ENCODE measurements at places on chromosomes 7 and 10.

DNA sequence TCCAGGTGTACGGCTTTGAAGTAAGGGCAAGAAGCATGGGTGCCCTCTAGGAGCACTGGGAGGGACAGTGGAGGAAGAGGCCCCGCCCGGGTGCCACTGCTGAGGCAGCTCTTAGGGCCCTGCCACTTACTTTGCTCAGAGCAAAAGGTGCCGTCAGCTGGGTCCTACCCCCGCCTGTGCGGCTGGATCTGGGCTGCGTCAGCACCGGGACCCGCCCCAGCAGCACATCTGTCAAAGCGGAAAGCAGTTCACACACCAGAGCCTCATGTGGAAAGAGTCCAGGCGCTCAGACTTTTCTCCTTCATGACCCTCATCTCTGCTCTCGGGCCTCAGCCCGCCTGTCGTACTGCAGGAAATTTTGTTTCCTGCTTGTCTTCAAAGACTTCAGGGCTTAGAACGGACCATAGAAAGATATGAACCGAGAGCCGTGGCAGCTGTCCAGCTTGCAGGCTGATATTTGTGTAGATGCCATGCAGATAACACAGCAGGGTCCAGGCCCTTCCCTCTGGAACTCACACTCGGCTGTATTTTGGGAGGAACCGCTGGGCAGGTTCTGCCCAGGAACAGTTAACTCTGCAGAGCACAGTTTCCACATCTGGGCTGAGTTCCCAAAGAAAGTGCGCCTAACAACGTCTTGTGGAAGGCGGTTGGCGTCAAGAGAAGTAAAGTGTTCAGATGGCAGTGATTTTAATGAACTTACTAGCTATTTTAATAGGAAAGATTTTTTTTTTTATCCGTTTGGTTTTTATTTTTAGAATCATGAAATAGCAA is 44.3 kb upstream of the PRKAR1B start:
- DNase-seq: no peak

DNA sequence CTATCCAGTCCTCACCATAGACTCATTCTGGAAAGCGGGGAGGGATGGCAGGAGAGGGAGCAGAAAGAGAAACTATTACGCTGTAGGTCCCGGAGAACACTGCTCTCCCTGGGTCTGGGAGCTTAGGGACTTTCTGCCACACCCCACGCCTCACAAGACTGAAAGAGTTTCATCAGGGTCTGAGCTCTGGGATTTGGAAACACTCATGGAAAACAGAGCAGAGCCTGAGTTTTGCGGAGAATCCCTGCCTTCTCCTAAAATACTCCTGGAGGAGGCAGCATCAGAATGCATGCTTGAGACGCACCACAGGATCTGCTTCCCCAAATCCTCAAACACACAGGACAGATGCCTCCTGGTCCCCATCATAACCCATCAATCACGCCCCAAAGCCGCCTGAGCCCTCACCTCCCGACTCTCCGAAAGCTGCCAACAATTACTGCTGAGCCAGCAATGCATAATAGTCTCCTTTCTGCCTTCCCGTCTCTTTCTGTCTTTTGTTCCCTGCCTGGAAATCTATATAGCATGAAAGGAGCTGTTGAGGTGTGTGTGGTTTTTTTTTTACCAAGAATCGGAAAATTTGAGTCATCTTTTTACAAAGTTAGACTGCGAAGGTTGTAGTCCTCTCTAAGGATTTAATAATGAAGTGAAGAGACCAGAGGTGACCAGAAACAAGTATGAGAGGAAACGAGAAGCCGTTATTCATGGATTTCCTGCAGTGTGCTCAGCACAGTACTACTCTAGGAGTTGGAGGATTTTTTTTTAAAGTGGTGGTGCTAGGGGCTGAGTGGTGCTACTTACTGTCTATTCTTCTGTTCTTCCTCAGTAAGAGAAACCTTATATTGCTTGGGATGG is 37.7 kb downstream of the ASB13 start:
- DNase-seq: no peak

DNA sequence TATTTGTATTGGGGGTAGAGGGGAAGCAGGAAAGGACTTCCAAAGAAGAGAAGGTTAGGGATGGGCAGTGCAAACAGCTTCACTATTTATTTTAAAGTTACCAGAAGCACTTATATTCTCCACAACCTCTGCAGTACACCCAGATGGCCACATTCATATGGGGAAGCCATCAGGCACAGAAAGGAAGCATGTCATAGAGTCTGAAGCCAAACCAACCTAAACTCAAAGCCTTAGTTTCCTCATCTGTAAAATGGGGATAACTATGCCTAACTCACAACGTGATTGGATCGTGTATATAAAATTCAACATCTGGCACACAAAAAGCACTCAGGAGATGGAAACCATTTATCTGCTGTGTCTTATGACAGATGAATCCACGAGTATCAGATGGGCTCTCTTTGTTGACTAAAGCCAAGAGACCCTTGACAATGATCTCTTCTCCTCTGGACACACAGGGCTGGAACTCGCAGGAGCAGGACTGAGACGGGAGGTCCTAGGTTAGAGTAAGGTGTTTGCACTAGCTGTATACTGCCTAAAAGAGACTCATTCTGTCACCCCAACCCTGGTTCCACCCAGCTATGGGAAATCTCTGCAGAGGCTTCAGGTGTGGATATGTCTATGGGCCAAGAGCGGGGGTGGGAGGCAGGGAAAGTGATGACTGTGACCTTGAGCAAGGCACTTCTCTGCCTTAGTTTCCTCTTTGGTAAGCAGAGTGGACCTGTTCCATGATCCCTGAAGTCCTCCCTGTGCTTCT is 1.8 kb downstream of the KIAA1549 start:
- no peak for DNase-seq

DNA sequence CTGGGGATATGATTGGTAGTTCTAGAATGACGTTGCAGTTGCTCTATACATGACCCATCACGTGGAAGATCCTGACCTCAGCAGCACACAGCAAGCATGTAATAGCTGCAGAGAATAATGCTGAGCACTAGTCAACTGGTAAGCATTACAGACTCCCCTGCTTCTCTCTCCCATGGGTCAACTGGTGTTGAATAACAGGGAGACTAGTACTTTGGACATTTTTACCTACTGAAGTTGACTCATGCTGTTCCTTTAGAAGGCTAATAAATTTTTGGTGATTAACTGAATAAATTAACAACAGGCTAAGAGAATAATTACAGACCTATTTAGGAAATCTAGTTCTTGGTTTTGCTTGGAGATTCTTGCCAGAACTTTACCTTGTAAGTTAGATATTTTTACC is 234.1 kb downstream of the AUTS2 start:
- no peak for DNase-seq

DNA sequence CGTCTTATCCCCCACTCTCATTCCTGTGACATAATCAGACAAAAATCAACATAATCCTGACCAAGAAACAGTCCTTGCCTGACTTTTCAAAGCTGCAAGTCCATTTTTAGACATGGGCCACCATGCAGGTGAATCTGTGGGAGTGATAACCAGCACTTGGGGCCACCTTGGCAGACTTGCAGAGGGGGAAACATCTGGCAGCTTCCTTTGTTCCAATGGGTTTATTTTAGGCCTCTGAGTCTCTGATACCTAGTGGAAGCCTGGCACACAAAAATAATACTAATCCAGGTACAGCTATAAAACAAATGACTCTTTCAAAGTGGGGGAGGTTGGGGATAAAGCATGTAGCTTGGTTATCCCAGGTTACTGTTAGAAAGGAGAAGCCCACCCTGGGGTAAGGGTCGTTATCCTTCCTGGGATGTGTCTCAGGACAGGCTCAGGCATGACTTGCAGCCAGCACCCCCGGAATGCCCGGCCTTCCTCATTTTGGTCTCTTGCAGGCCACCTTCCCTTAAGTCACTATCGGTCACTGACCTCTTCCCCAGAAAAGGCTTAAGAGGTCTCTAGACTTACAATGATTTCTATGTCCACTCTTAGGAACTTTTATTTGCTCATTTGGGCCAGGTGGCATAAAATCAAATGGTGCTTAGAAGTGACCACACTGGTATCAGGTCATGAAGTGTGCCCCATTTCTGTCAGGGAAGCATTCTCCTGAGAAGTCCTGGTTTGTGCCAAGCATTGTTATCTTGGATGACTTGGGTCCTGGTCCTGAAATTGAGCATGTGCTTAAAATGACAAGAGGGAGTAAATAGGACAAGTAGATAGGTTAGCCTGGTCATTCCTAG is 37.6 kb downstream of the EEPD1 start:
- no peak for DNase-seq

DNA sequence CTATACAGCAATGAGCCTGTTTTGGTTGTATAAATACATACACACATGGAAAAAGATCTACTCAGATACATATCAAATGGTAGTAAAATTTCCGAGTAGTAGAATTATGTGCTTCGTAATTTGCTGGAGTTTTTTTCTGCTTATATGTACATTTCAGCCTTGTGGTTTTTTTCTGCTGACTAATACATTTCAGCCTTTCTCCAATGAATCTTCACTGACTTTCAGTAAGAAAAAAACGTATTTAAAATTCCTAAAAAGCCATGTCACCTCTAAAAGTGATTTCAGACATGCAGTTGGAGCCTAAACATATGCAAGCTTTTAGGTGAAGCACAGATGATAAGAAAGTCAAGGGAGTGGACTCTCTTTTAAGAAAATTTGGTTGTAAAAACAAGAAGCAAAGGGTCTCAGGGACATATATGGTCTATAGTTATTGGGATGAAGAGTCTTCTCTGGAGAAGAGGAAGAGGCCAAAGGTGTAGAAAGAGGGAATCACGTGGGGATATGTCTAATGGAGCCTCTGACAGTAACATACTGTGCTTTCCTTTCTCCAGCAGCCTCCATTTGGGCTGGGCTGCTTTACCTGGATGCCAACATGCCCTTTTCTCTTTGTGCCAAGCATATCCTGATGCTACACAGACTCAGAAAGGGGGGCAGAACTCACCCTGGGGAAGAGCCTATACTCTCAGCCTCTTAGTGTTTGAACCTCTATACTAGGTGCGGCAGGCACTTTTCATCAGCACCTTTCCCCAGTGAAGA is 2.4 kb downstream of the AMPH start:
- DNase-seq: no peak

DNA sequence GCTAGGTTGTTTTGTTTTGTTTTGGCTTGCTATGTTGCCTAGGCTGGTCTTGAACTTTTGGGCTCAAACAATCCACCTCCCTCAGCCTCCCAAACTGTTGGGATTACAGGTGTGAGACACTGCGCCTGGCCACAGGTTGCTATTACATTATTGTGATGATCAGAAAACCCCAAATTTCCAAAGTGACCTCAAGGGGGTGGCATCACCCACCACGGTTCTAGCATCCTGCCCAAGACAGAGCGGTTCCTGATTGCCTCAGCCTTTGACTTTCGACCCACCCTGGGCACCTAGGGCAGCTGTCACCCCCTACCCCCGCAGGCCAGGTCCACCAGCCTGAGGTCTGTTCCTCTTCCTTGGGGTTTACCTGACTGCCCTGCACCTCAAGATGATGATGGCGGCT is 28.4 kb downstream of the SBDS start:
- DNase-seq: no peak

GRCh38 chr7:265998-266850 is 23.7 kb upstream of the FOXL3 start:
- no peak for DNase-seq

- DNase-seq: no peak
Measured at GRCh38 chr10:91589015-91589657, 43.7 kb downstream of the PPP1R3C start.

DNA sequence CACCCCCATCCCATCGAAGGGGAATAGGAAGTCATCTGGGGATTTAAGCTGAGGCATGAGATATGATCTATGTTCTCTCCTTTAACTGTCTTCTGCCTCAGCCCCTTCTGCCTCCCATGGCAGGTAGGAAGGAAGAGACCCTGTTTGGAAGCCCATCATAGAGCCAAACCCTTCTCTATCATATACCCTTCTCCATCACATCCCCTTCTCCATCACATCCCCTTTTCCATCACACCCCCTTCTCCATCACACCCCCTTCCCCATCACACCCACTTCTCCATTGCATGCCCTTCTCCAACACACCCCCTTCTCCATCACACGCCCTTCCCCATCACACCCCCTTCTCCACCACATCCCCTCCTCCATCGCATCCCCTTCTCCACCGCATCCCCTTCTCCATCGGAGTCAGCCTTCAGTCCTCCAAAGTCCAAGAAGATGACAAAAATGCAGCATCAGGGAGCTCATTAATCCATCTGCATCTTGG is 7.2 kb upstream of the SLIT1 start:
- no peak for DNase-seq

DNA sequence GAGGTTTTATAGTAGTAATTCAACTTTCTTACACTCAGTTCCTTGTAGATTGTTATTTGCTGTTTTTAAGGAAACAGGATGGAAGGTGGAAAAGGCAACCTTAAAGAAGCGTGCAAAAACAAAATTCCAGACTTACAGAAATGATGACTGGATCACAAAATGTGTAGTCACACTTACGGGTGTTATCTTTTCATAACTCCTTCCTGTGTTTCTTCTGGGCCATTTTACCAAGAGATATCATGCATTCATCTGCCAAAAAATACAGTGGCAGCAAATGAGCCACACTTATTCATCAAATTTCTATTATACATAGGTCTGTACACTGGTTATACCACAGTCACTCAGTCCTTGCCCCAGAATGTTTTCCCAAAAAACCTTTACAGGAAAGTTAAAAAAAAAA is 94.3 kb upstream of the IL6 start:
- no peak for DNase-seq

DNA sequence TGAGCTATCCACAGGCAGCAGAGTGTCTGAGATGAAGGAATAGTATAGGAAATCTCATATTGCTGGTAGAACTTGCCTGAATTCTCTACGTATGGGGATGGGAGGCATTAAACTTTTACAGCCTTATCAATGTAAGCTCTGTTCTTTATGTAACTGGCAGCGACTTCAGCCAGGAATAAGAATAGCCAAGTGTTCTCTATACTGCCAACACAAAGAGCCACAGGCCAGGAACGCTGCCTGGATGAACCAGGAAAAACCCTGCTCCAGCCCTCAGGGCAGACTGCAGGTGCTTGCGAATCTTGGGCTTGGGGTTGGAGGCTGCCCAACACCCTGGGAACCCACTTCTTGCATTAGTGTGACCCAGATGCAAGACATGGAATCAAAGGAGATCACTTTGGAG is 6.1 kb upstream of the OLAH start:
- no peak for DNase-seq

- no peak for DNase-seq
Measured at GRCh38 chr7:20741801-20742200, 44.9 kb downstream of the SP8 start.

DNA sequence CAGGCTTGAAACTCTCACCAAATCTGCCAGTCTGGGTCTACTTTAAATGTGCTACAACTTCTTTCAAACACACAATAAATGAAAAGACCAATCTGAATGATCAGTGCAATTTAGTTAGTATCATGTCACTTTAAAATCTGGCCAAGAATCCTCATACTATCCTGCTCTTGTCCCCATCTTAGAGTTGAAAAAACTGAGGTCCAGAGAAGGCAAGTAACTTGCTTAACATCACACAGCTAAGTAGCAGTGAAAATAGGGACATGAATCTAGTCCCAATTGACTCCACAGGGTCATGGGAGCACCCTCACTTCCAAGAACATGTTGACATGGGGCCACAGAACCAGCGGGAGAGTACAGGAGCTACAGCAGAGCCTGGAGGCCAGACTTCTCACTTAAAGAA is 3.1 kb upstream of the GDF10 start:
- DNase-seq: no peak

- DNase-seq: no peak
Measured at GRCh38 chr10:121242741-121243608, 355.3 kb downstream of the FGFR2 start.

- DNase-seq: no peak
Measured at GRCh38 chr10:14396411-14397048, 65.8 kb upstream of the FRMD4A start.

Data from NK-92 treated with Interleukin-12 subunit alpha and Interleukin-12 subunit beta, amount 100 ng/mL, for 24 hours (cell line).